ENCODE measurements at places on chromosomes 16 and 17. TPM values are rescaled to one million over a fixed set of nuclear protein-coding genes. Genes with fewer than 3 reads are reported as not detected.

The FOXF1 gene
- 0.57 TPM for total RNA-seq

DNA sequence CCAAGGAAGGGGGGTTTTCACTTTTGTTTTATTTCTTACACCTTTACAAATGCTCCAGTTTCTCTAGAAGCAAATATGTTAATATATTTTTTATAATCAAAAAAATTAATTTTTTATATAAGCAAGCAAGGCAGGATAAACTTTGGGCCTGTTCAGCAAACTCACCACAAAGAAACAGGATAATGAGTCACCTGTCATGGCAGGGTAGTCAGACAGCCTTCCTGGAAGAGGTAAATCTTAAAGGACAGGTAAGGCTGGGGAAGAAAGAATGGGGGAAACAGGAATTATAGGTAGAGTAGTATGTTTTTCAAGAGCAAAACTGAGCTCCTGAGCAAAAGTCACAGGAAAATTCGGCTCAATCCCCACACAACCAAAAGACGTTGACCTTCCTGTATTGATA lies 186.3 kb upstream of the SOX9 start:
- H3K4me3 ChIP-seq, result no peak overlapping the region
- no peaks in the 10 kb centered on the region for H3K36me3 ChIP-seq
- DNase-seq, result no peak
- no peak overlapping the region for H3K27ac ChIP-seq
- H3K4me1 ChIP-seq, result no peaks in the 10 kb centered on the region

DNA sequence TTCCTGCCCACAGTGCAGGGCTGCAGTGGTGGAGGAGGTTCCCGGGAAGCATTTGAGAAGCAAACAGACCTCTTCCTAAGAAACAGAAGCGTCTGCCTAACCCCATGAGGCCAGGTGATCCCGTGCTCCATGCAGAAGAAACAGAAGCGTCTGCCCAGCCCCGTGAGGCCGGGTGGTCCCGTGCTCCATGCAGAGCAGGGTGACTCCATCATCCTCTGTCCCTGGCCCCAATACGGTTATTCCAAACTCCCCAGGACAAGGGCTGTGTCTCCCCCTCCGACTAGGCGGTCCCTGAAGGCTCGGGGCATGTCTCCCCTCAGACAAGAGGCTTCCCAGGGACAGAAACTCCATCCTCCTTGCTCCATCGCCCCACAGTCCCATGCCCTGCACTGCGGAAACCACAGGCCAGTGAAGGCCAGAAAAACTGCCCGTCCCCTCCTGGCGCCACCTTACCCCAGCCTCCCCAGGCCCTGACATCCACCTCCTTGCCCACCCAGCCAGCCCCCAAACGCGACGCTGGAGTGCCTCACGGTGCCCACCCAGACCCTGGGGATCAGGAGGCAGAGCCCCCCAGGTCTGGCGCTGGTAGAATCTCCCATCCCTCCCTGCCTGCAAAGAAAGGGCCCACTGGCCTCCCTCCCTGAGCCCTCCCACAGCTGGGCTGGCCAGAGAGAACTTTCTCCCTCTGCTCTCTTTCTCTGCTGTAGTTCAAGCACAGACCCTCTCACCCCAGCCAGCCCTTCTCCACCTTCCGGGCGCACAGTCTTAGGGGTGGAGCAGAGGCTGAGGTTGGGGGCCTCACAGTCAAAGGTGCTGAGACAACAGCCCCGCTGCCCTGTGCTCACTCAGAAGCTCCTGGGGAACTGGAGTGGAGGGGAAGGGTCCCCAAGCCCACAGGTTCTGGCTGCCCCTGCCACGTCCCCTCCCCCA lies 30.6 kb upstream of the KRT17 start:
- peaks cover 60% of the 10 kb centered on the region for H3K4me1 ChIP-seq
- H3K4me3 ChIP-seq, result no peak overlapping the region
- H3K36me3 ChIP-seq, result no peaks in the 10 kb centered on the region
- peak; percentile 66 for DNase-seq
- H3K27me3 ChIP-seq, result no peaks in the 10 kb centered on the region
- peak overlapping the region; percentile 94 for H3K27ac ChIP-seq

The PIPOX gene
- 2.8 TPM for total RNA-seq

DNA sequence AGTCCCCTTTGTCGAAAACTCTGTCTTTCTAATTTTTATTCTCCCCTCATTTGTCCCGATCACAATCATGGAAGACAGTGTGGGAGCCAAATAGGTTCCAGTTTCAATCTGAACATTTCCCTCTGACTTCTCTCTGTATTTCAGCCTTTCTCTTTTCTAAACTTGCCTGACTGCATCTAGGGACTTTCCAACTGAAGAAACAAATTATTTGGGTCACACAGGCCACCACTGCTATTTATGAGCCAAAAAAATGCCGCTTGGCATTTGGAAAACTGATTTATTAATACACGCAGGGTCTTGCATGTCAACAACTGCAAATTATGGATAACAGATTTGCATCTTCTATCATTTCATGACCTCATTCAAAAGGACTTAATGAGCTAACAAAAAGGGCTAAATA lies 55.2 kb upstream of the ELAC2 start:
- H3K27ac ChIP-seq, result no peak overlapping the region
- H3K4me1 ChIP-seq, result no peaks in the 10 kb centered on the region
- no peak for DNase-seq
- no peak overlapping the region for H3K4me3 ChIP-seq

DNA sequence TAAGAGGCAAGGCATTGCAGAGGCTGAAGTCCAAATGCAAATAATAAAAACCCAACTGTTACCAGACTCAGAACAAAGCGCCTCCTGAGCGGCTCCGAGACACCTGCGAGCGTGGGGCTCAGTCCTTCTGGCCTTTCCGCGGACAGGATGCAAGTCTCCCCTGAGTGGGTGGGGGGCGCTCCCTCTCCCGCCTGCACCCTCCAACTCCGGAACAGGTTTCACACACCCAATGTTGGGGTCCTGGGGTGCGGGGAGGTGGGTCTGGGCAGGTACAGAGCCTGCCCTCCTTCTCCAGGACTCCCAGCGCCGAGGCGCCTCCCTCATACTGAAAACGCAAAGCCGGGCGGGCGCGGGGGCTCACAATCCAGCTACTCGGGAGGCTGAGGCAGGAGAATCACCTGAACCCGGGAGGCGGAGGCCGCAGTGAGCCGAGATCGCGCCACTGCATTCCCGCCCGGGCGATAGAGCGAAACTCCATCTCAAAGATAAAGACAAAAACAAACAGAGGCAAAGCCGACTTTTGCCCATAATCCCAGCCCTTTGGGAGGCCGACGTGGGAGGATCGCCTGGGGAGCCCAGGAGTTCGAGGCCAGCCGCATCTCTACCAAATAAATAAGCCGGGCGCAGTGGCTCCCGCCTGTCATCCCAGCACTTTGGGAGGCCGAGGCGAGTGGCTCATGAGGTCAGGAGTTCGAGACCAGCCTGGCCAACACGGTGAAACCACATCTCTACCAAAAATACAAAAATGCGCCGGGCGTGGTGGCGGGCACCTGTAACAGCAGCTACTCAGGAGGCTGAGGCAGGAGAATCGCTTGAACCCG lies 893 bp downstream of the GINS2 start:
- no peaks in the 10 kb centered on the region for H3K4me1 ChIP-seq
- DNase-seq, result no peak
- H3K27ac ChIP-seq, result no peak overlapping the region

The CCL7 gene
- total RNA-seq, result not detected

- H3K4me1 ChIP-seq, result no peaks in the 10 kb centered on the region
- no peak overlapping the region for H3K27ac ChIP-seq
These were observed 1.2 kb downstream of the WNT3 start for GRCh38 chr17:46817151-46817900.

The DNASE1L2 gene
- 0.88 TPM for total RNA-seq

- H3K27me3 ChIP-seq, result no peaks in the 10 kb centered on the region
- H3K4me1 ChIP-seq, result no peaks in the 10 kb centered on the region
- no peak overlapping the region for H3K27ac ChIP-seq
- no peaks in the 10 kb centered on the region for H3K36me3 ChIP-seq
These were observed 13.7 kb downstream of the SYCE1L start for GRCh38 chr16:77212741-77213541.

GRCh38 chr17:10172241-10172741 lies 26.1 kb downstream of the GAS7 start:
- DNase-seq, result no peak
- H3K4me3 ChIP-seq, result no peak overlapping the region
- no peak overlapping the region for H3K27ac ChIP-seq

Measured in kidney (tissue), 22 donors.